Activated naive CD8-positive, alpha-beta T cell treated with anti-CD3 and anti-CD28 coated beads, Interleukin-2, amount 50 U/mL, for 24 hours (primary cell): ENCODE measurements at places on chromosomes 11 and 22.
A peak's percentile ranks its signal among the peaks of the same experiment; 100 is the strongest.

DNA sequence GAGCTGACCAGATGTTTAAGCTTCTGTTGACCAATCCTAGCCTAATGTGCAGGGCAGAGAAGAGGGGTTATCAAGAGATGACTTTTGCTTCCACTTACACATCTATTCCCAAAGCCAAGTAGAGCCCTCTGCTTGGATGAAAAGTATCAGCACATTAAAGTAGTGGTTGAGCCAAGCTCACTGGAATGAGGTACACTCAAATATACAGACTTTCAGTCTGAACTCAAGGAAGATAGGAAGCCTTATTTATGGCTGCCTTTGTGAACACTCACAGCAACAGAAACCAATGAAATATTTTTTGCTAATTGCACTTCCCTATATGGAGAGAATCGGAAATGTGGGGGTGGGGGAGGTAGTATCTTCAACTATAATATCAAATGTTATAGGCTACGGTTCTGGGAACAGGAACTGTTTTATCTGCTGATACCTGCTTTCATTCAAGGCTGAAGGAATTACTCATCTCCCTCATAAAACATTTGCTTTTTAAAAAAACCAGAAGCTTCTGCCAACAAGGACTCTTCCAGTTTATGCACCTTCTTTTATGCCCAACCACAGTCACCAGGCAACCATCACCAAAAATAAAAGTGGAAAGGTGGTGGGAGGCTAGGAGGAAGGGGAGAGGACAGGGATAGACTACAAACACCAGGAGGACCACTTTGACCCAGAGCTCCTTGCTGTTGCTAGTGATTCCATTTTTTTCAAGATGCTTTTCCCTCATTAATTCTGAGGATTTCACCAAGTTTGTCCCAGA, 91.2 kb downstream of the CLPB start:
- no peak for DNase-seq

GRCh38 chr22:24149198-24149590, 32.1 kb upstream of the SUSD2 start:
- no peak for DNase-seq

GRCh38 chr11:108147150-108147549, 25.8 kb downstream of the ACAT1 start:
- DNase-seq: no peak

DNA sequence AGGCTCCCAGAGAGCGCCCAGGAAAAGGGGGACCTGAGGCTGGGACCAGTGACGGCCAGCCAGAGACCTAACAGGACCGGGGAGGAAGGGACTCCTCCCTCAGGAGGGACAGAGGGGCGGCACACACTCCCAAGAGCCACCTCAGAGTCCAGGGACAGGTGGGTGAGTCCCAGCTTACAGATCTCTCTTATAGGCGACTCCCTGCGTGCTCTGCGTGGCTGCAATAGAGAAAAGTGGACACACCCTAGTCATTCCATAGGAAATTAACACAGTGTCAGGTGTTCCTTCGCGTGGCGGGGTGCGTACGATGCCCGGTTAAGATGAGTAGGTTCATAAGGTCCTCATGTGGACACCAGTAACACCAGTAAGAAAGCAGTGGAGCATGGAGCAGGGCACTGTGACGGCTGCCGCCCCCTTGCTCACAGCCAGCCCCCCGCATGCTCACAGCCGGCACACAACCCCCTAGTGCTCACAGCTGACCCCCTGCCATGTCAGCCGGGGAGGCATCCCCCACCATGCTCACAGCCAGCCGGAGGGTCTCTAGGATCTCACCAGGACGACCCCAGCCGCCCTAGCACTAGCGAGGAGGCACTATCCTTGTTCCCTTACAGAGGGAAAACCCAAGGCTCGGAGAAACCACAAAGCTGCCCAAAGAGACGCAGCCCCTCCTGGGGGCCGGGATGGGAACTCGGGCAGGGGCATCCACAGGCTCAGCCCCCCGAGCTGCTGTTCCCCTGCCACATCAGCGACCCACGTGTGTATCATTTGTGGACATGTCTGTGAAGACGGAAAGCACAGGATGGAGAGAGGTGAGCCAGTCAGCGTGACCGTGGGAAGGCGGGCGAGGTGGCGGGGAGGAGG, 426.8 kb downstream of the TBC1D22A start:
- no peak for DNase-seq

DNA sequence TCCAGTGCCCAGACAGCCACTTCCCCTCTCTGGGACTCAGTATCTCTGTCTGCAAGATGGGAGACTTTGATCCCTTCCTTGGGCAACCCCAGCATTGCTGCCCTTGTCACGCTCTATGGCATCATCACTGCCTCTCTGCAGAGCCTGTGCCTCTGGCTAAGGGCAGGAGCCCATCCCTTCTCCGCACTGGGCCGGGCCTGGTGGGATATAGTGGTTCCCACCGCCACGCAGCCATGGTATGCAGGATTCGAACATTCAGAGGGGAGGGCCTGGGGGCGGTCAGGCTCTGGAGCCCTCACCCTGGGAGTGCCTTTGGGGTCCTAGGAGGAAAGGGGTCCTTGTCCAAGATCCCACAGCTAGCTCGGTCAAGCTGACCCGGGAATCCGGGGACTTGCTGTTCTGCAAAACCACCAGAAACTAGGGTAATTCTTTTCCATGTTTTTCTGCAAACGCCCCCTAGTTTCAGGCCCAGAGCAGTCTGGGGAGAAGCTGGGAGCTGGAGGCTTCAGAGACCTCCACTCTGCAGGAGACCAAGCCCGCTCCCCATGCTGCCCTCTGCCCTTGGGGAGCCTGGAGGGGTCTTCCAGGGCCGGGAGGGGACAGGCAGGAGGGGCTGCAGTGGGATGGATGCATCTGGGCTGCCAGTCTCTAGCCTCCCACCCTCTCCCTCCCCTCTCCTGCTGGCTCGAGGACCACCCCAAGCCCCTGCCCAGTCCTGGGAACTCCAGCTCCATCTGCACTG, 24.4 kb upstream of the CBX7 start:
- DNase-seq: no peak

GRCh38 chr11:38302564-38302963, 1704.5 kb upstream of the RAG2 start:
- no peak for DNase-seq

DNA sequence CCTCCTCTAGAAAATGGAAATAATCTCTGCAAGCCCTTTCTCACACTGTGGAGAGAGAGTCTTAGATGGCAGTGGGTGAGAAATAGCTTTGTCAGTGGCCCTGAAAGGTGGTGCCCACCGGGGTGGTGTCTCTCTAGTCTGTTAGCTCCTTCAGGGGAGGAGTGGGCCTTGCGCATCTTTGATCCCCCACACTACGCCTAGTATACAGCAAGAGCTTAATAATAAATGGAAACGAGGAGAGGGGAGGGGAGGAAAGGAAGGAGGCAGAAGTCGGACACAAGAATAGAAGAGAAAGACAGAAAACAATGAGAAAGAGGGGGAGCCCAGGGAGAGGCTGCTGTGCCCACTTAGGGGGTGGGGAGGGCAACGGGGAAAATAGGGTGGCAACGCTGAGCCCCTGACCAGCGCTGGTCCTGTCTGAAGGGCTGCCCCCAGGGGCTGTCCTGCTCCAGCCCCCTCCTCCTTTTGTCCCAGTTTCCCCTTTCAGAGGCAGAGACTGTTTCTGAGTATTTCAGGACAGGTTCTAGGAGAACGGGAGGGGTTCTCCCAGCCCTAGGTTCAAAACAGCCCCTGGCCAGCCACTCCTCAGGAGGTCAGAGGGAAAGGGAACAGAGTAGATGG, 1.2 kb downstream of the ARRB1 start:
- DNase-seq: no peak

DNA sequence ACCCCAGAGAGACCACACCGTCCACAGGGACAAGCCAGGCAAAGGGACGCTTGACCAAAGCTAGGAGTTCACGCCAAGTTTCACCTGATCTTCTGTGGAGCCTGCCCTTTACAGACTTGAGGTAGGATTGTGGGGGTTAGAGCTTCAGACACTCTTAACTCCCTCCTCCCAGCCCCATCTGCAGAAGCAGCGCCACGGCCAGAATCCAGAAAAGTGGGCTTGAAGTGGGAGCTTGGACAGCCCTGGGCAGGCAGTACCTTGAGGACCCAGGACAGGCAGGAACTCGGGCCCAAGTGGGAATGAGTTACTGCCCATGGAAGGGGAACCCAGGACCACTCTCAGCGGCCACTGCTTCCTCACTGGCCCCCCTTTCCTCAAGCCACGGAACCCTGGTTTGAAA, 695.9 kb downstream of the TBC1D22A start:
- DNase-seq: no peak

DNA sequence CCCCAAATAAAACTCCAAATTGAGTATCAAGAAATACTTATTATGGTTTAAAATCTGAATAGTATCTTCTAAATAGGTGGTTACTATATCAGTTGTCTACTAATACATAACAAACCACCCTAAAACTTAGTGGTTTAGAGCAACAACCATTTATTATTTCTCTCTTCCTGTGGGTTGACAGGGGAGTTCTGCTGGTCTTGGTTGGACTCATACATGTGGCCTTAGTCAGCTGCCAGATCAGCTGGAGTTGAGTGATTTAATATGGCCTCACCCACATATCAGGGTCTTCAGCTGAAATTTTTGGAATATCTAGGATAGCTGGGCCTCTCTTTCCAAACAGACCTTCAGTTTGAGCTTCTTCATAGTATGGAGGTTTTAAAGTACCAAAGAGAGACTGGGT, 34.5 kb downstream of the C11orf65 start:
- DNase-seq: no peak

DNA sequence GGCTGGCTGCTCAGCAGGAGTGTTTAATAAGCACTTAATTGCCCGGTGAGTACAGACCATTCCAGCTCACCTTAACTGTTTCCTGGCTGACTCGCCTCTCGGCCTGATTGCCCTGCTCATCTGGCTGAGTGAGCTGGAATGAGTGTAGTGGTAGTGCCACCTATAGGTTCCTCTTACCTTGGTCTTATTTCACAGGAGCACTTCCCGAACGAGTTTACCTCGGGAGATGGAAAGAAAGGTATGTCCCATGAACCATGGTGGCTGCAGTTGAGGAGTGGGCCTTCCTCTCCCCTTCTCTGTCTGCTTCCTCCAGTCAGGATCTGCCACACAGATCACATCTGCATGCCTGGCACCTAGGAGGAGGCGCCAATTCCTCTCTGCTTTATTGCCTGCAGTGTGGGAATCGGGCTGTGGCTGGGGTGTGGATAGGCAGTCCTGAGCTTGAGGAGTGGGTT, 26.7 kb downstream of the UPB1 start:
- peak; percentile 31 for DNase-seq

DNA sequence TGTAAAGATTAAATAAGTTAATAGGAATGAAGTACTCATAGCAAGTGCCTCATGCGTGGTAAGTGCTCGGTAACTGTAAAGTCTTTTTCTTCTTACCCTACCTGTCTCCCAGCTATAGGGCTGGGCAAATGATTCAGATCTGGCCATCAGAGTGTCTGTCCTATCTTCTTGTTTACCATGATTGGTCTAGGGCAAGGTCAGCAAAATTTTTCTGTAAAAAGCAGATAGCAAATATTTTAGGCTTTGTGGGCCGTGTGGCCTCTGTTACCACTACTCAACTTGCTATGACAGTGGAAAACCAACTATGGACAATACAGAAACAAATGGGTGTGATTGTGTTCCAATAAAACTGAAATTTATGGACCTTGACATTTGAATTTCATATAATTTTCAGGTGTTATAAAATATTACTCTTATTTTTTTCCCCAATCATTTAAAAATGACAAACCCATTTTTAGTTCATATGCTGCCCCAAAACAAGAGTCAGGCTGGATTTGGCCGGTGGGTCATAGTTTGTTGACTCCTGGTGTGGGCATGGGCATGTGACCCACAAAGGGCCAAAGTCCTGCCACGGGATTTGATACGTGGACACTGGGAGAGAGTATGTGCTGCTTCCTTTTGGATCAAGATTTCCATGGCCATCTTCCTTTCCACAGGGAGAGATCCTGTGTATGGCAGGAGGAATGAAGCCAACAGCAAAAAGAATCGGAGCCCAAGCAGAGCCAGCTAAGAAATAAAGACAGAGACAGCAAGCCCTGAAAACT, 26.8 kb upstream of the FZD4 start:
- DNase-seq: no peak

- no peak for DNase-seq
Measured at GRCh38 chr11:94111660-94112059, 17.0 kb upstream of the PANX1 start.

DNA sequence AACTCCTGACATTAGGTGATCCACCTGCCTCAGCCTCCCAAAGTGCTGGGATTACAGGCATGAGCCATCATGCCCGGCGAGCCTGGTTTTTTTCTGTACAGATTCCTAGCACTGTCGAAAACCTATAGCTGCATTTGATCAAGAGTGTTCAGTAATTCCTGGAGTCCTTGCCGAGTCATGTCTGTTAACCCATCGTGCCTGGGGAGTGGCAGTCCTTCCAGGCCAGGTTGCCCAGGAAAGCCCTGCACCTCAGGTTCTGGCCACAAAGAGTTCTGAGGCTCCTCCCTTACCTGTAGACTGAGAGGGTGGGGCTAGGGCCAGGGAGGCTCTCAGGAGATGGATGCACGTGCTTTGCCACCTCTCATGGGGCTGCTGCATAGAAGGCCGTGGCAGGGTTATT, 17.0 kb downstream of the YDJC start:
- no peak for DNase-seq

- DNase-seq: no peak
Measured at GRCh38 chr22:46984751-46985506, 222.5 kb downstream of the TBC1D22A start.

GRCh38 chr11:1925373-1926155, 6.1 kb downstream of the TNNT3 start:
- no peak for DNase-seq

- no peak for DNase-seq
Measured at GRCh38 chr11:9796266-9796665, 132.4 kb downstream of the SWAP70 start.

DNA sequence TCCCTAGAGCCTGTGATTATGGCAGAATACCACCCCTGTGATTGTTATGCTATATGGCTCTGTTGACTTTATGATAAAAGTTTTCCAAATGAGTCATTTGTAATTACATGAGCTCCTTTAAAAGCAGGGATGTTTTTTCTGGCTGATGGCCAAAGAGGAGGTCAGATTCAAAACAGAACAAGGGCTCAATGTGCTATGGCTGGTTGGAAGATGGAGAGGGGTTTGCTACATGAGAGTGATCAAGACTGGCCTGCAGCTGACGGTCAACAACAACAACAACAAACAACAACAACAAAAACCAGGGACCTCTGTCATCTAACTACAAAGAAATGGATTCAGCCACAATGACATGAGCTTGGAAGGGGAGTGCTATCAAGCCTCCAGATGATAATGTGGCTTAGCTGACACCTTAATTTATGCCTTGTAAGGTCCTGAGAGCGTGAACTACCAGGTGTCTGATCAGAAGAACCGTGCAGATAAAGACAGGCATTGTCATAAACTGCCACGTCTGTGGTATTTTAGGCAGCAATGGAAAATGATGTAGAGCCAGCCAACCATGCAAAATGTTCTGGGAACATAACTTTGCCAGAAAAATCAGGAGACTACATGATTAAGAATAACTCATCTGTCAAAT, 47.2 kb downstream of the PIWIL3 start:
- DNase-seq: no peak

DNA sequence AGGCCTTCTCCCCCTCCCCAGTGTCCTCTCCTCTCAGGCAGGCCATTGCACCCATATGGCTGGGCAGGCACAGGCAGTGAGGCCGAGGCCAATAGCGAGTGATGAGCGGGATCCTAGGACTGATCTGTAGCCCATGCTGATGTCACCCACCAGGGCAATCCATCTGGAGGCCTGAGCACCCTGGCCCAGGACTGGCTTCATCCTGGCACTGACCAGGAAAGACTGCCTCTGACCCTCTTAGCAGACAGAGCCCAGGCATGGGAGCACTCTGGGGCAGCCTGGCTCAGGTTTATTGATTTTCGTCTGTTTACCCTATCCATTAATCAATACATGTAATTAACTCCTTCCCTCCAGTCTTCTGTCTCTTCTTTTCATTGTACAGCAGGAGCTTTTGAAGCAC, 5.1 kb upstream of the TIRAP start:
- no peak for DNase-seq

- no peak for DNase-seq
Measured at GRCh38 chr11:66869567-66869870, 12.7 kb downstream of the LRFN4 start.
